ENCODE measurements at places on chromosomes 7 and 10.

GRCh38 chr7:159209429-159209828, 64.8 kb upstream of the VIPR2 start:
- no peak for DNase-seq

GRCh38 chr7:22578007-22578733, 78.2 kb upstream of the STEAP1B start:
- DNase-seq, result peak; percentile 69

- DNase-seq, result no peak
Measured at GRCh38 chr7:107220356-107220755, 51.6 kb downstream of the HBP1 start.

DNA sequence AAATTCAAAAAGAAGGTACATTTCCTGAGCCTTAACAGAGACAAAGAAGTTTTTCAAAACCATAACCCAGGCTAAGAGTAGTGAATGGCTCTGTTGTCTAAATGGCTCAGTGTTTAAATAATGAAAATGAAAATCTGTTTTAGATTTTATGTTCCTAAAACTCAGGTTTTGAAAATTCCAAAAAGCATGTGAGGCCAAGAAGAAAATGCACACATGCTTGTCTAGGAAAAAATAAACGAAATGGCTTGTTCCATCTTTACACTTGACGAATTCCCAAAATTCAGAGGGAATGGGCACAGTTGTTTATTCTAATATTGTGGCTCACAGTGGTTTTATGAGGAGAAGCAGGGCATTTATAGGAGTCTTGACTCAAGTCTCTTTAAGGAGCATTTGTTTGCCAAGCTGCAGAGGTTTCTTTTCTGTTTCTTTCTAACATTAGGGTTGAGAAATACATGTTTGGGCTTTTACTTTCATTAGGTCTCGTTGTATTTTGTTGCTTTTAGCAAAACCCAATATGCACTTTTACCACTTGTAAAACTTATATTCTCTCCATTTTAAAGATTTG, 527.6 kb upstream of the ANKRD30A start:
- no peak for DNase-seq

DNA sequence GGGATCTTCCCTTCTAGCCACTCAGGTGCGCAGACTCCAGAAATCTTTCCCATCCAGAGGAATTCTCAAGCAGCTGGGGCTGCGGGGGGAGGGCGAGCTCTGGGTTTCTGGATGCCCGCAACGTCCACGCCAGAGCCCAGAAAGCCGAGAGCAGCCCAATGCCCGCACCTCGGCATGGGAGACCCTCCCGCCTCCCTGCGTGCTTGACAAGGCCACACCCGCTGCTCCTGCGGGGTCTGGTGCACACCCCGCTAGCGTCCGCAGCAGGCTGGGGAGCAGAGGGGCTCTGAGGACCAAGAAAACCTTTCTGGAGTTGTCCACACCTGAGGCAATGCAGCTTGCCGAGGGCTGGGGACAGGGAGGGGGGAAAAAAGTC, 66.2 kb downstream of the SLC29A4 start:
- DNase-seq, result no peak

GRCh38 chr7:142954680-142955268, 7.4 kb downstream of the KEL start:
- DNase-seq, result no peak

GRCh38 chr10:118970770-118971169, 58.7 kb upstream of the NANOS1 start:
- DNase-seq, result no peak
